ENCODE measurements at places on chromosomes 16 and 17.

DNA sequence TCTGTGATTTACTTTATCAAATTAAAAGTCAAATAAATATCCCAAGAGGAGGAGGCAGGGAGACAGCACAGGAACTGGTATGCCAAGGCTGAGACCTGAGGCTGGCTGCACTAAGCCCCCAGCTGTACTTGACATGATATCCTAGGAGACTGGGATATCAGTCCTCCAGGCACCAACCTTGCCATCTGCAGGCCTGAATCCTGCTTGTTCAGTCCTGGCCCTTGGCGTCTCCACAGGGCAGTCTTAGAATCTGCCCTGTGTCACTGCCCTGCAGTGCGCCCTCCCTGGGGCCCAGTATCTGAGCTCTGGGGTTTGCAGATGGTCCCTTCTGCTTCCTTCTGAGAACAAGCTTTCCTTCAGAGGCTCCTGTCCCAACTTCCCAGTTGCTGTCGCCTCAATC is 75.9 kb downstream of the HS3ST3A1 start:
- peak; percentile 15 for DNase-seq

DNA sequence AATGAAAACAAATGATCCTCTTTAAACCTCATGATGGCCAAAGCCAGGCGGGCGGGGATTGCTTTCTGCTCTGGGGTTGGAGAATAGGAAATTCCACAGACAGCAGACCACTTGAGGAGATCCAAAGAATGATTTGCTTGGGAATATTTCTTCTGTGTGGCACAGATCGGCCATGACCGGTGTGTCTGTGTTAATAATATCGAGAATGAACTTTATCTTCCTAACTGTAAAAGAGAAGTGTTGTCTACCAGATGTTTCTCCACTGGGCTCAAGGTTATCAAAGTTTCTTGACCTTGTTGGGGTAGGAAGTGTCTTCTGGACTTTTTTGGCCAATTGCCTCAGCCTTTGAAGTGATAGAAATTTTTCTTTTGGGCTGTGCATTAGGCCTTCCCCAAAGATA is 186.6 kb upstream of the ZFHX3 start:
- no peak for DNase-seq

GRCh38 chr17:41620583-41621434 is 3.6 kb downstream of the KRT17 start:
- no peak for DNase-seq

GRCh38 chr17:50424996-50425681 is 879 bp upstream of the ACSF2 start:
- DNase-seq: no peak

DNA sequence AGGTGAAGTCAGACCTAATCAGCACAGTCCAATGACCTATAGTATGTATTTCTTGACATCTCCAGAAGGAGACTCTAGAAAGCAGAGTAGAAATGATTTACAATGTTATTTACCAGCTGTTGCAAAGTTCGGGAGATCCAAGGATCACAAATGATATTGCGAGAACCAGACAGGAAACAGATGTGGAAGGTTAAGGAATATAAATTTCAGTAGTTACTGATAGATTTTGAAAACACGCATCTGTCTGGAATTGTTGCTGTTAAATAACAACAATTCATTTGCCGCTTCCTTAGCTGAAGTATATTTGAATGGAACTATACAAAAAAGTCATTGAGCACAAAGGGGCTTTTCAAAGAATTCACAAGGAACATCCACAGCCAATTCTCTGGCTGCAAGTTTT is 72.0 kb downstream of the STXBP4 start:
- no peak for DNase-seq

DNA sequence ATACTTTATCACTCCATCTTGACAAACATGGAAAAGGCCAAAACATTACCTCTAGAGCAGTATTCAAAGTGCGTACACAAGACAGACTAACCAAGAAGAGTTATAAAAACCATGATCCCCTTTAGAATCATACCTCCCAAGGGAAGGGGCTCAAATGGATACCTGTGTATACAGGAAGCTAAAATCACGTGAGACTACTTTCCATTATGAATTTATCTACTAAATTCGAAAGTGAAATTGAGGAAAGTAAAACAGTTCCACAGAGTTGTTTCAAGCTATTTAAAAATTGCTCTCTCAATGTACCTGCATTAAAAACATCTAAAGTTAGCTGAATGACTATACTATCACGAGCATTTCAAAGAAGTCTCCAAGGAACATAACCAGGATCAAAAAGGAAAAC is 32.7 kb downstream of the AP1G1 start:
- DNase-seq: no peak

- DNase-seq: peak; percentile 81
Measured at GRCh38 chr17:7436556-7437368, 1.5 kb downstream of the TMEM102 start.

- DNase-seq: no peak
Measured at GRCh38 chr17:68169840-68170239, 78.0 kb upstream of the AMZ2 start.

DNA sequence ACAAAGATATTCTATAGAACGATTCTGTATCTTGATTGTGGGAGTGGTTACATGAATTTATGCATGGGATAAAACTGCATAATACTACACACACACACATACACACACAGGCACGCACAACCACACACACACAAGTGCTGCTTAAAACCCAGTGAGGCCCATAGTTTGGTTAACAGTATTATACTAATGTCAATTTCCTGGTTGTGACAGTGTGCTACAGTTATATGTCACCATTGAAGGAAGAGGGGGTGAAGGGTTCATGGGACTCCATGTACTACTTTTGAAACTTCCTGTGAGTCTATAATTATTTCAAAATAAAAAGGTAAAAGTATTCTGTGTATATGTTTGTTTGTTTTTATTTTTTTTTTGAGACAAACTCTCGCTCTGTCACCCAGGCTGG is 8.1 kb downstream of the ZC3H7A start:
- DNase-seq: no peak

- DNase-seq: no peak
Measured at GRCh38 chr16:2973093-2973492, 3.9 kb downstream of the PAQR4 start.

DNA sequence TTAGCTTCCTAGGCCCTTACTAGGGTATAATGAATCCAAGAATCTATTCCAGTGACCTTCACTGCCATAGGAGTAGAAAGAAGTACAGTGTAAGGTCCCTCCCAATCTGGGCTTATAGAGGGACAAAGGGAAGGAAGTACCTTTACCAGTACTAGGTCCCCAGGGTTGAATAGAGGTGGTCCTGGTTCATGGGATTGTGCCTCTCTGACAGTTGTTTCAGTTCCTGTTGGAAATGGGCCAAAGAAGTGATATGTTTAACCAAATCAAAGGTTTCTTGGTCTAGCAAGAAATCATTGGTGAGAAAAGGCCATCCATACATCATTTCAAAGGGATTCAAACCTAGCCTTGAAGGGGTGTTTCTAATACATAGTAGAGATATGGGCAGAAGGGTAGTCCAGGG is 16.0 kb upstream of the ZNHIT3 start:
- no peak for DNase-seq

DNA sequence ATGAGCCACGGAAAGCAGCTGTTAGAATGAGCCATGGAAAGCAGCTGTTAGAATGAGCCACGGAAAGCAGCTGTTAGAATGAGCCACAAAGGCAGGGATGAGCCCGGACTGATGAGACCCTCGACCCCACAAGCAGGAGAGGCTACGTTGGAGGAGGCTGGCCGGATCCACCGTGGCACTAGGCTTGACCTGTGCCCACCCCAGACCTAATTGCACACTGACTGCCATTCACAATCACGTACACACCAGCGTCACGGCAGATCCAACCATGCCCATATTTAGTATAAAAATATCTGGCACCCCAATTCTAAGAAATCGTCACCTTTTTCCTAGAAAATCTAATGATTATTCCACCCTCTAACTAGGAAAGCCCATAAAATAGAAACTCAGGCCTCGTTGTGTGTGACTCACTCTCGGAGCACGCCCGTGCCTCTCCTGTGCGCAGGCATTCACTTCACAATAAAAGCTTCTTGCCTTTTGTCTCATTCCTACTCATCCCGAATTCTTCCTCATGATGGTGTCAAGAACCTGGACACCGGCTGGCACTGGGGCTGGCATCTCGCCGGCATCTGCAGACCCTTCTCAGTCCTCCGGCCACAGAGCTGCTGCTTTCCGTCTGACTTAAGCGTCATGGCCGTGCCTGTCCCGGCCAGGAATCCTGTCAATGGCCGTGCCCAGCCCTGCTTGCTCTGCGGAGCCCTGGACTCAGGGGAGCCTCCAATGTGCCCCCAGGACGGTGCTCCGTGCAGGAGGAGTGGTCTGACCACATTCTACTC is 5.5 kb upstream of the SECTM1 start:
- DNase-seq: no peak

DNA sequence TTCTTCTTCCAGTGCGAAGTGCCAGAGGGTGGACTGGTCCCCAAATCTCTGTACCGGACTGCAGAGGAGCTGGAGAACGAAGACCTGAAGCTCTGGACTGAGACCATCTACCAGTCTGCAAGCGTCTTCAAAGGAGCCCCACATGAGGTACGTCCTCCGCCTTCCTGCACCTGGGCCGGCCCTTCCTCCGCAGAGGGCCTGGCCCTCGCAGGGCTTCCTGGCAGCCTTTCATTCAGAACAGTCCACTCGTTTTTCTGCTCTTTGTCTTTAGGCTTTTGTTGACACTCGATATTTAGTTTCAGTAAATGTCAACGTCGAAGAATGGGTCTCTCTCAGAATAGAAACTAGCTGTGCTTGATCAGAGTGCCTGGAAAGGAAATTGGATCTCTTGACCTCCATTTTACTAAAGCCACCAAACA is 68.6 kb downstream of the SEC14L1 start:
- DNase-seq: no peak

DNA sequence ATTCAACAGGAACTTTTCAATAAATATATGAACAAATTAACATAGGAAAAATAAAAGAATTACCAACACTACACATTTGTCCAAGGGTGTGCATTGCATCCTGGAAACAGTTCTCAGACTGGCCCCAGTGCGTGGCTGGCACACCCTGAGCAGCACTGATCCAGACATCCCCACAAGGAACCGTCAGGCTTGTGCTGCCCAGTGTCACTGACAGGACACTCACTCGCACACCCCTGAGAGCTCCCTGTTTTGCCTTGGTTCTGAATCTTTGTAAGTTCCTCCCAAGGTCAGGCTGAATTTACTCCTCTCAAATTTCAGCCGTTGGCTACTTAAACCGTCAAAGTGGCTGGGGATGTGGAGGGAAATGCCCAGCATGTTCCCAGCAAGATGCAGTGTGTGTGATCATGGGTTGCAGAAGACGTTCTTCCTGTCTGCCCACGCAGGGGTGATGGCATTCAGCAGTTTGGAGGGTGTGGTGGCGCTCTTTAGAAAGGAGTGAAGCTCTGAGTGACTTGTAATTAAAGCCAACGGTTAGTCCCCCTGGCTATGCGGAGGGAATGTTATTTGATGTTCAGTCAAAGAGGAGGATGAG is 1.7 kb downstream of the MT2A start:
- no peak for DNase-seq

DNA sequence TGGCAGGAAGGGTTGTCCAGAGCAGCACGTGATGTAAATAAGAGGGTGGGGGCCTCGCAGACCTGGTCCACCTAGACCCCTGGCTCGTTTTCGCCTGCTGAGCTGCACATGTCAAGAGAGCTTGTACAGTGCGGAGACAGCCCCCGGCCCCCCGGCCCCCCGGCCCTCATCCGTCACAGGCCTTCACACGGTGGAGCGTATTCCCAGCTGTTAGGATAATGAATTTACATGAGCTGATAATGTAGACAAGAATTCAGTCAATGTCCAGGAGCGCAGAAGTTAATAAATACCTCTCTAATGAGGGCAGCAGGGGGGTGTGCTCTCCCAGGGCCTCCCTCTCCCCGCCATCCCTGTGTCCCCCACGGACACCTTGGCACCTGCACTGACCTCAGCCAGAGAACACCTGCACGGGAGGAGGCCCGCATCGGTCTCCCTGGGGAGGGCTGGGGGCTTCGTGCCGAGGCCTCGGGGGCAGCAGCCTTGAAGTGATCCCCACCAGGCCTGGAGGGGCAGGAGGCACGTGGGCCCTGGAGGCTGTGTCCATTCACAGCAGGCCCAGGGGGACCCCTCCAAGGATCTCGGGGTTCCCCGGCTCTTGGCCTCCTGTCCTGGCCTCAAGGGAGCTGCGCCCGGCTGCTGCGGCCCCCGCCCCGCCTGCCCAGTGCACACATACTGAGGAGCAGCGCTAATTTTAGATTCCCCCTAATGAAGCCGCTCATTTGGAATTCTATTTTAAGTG is 14.6 kb downstream of the GSE1 start:
- no peak for DNase-seq

DNA sequence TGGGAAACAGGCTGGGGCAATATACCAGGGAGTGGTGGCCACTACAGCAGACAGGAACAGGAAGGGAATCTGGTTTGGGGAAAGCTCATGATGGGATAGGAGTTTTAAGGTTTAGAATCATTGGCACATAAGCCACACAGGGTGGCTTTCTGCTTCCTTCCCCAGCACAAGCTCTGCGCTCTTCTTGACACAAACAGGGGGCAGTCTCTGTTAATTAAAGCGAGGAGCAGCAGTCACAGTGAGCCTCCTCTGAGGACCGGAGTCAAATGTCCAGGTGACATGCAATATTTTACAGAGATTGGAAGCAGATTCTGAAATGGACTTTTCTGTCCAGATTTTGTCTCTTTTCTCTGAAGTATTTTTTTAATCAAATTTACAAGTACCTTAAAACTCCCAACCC is 2.8 kb upstream of the SHISA9 start:
- DNase-seq: peak; percentile 48

DNA sequence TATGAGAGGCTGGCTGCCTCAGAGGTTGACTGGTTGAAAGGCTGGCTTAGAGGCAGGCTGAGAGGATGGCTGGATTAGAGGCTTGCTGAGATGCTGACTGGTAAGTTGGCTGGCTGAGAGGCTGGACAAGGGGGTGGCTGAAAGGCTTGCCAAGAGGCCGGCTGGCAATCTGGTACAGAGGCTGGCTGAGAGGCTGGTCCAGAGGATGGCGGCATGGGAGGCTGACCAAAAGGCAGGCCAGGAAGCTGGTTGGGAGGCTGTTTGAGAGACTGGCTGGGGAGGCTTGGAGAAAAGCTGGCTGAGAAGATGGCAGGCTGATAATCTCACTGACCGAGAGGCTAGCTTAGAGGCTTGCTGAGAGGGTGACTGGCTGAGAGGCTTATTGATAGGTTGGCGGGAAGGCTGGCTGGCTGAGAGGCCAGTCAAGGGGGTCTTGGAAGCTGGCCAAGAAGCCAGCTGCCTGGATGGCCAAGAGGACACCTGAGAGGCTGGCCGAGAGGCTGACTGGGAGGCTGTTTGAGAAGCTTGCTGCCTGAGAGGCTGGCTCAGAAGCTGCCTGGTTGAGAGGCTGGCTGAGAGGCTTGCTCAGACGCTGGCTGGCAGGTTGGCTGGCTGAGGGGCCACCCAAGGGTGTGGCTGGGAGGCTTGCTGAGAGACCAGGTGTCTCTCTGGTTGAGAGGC is 34.2 kb upstream of the ACSM2B start:
- peak; percentile 42 for DNase-seq

- no peak for DNase-seq
Measured at GRCh38 chr16:89330177-89330856, 112.8 kb downstream of the ZNF778 start.

- DNase-seq: peak; percentile 53
Measured at GRCh38 chr17:63838631-63839171, 3.8 kb downstream of the SMARCD2 start.

Data from WERI-Rb-1 (cell line).